ENCODE measurements at places on chromosomes 16 and 17.

DNA sequence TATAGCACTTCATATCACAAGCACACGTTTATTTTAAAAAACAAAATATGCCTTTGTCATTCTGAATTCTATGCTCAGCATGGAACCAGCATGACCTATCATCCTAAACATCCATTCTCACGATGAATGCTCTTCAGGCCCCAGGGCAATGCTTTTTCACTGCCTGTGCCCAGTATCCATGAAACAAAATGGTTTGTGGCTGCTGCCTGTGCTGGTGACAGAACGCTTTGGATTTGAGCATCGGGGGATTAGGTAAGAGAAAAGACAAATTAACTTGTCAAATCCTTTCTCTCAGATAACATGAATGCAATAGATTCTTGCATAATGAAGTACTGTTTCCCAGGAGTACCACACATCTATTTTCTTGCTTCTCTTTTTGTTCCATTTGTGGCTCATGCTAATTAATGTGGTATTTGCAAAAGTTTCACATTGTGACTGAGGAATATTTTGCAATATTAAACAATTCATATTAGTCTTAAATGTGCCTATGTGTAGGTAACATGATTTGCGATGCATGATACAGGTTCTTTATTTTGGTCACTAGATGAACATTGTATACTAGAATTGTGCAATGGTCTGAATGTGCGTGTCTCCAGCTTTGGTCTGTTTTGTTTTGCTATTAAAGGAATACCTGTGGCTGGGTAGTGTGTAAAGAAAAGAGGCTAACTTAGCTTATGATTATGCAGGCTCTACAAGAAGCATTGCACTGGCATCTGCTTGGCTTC lies 25.8 kb upstream of the SRSF1 start:
- no peak for DNase-seq

DNA sequence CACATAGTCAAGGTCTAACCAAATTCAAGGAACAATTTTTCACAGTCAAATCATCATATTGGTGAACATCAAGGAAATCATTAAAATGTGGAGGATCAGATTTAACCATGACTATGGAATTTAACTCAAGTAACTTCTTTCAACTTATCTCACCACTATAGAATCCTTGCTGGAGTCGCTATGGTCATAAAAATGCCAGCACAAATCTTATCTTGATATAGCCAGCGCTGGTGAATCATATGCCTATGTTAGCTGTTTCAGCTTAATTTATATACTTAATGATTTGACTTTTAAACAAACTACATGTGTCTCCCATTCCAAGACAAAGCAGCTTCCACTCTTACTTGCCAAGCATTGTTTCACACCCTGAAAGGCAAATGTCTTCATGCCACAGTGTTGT lies 416.4 kb downstream of the CDH11 start:
- DNase-seq, result no peak

DNA sequence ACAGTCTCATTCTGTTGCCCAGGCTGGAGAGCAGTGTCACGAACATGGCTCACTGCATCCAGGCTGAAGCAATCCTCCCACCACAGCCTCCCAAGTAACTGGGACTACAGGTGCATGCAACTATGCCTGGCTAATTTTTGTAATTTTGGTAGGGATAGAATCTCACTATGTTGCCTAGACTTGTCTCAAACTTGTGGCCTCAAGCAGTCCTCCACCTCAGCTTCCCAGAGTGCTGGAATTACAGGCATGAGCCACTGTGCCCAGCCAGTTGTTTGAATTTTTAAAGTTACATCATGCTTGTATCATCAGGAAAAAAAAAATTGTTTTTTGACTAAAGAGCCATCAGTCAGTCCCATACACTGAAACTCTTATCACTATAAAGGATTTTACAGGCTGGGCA lies 17.1 kb upstream of the VPS4A start:
- no peak for DNase-seq

DNA sequence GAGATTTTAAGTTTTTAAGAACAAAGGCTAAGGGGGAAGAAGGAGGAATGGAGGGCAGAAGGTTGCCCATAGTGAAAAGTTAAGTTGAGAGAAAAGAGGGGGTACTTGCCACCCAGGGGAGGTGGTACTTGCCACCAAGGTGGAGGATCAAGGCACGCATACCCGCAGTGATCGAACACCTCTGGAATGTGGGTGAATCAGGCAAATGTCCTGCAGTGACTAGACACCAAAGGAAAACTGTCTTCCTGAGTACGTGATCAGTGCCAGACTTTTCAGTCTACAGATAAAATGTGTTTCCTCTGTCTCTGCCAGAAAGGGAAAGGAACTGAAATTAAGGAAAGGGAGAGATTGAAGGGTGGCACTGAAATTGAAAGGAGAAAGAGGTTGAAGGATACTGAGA lies 2285.3 kb downstream of the TP53TG3F start:
- no peak for DNase-seq

- no peak for DNase-seq
These were observed 55.6 kb downstream of the COTL1 start for GRCh38 chr16:84562174-84562815.
